GM12891 (cell line): ENCODE measurements at places on chromosomes 3 and 15.

- no peak for DNase-seq
Observed at GRCh38 chr3:12608376-12608775, 51.5 kb downstream of the MKRN2 start.

DNA sequence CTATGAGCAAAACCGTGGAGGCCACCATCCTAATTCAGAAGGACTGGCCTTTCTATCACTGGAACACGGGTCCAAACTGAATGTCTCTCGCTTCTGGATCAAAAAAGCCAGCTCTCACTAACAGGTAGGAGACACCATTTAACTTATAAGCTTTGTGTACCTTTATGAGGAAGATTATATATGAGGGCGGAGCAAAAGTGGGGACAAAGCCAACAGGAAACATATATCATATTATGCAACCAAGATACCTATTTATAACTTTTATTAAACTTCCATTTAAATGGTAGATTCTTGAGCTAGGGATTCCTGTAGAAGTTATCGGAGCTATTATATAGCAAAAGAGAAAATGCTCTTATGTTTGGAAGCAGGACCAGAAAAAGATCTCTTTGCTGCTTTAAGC lies 78.4 kb downstream of the IGF2BP2 start:
- DNase-seq = no peak

- no peak for DNase-seq
Observed at GRCh38 chr15:85031086-85031943, 49.7 kb downstream of the PDE8A start.

DNA sequence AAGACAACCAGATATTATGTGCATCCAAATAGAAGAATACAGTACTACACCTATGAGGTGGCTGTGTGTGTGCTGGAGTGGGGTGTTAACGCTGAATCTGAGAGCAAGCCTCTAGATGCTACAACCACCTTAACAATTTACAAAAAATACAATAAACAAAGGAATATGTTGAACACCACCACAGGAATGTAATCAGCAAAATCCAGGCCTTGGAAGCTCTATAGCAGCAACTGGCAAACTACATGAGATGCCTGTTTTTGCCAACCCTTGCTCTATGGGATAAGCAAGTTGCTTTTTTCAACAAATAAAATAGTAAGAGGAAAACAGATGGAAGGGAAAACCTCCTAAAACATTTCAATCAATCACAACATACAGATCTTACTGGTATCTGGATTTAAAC lies 23.9 kb downstream of the SLTM start:
- DNase-seq = no peak

DNA sequence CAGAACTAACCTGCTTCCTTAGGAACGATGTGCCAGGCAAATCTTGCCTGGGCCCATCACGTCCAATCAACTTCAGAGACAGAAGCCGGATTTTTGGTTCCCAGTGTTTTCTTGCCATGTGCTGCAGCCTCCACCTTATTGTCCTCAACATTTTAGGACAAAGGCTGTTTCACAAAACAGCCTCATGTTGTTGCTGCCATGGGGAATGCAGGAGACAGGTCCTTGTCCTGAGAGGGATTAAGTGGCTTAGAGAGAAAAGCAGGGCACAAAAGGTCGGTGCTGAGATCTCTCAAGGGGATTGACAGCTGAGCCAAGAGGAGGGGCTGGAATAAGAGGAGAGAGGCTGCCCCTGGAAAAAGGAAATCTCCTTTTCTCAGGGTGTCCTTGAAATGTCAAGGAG lies 11.3 kb upstream of the NMNAT3 start:
- no peak for DNase-seq

DNA sequence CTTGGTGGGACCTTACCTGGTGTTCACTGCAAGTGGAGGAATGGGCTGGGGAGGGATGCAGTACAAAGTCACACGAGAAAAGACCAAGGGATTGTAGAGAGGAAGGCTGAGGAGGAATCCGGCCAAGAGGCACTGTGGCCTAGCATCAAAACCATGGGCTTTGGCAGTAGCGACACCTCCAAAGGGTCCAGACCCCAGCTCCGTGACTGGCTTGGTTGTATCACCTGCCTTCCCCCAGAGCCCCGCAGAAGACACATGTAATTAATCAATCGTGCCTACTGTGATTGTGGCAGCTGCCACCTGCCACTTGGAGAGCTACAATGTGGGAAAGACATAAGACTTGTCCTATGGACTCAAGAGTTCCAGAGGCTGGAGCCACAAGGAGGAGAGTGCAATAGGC lies 54.7 kb downstream of the ST8SIA2 start:
- no peak for DNase-seq
